Left lobe of liver (tissue), 2 donors: ENCODE measurements at places on chromosomes 1 and 21. TPM values are rescaled to one million over a fixed set of nuclear protein-coding genes. Genes with fewer than 3 reads are reported as not detected.

- peak; percentile 56 for DNase-seq
These were observed 780 bp downstream of the HIVEP3 start for GRCh38 chr1:41917835-41918449.

DNA sequence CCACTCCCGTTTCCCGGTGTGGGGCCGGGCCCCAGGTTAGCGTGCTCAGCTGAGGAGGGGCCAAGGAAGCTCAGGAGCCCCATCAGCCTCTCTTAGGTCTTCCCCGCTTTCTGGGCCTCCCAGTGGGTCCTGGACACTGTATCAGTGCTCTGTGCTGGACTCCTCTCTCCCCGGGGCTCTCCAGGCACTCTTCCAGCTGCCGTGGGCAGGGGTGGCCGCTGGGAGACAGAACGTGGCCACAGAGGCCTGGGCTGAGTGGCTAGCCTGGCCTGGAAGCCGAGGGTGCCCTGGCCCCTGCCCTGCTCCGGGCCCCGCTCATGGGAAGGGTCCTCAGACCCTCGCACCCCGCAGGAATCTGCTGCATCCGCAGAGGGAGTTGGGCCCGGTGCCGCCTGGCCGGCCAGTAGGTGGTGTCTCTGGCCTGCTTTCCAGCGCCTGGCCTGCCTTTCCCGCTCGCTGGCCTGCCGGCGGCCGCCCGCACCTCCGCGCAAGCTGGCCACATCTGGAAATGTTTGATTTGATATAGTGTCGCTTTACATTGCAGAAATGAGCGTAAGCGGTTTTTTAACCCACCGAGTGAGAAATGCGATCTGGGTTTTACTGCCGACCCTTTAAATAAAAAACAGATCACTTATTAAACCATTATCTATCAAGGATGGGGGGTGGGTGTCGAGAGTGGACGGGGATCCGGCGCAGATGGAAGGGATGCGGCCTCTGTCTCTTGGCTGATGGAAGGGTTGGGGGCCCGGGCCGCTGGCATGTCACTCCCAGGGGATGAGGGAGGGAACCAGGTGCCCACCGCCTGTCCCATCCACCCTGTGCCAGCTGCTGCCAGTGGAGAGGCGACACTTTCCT, 74.4 kb upstream of the TTC34 start:
- no peak for DNase-seq

- no peak for DNase-seq
These were observed 21.5 kb downstream of the EPHB2 start for GRCh38 chr1:22731924-22732720.

- no peak for DNase-seq
These were observed 32.5 kb upstream of the LMO4 start for GRCh38 chr1:87296206-87296605.

DNA sequence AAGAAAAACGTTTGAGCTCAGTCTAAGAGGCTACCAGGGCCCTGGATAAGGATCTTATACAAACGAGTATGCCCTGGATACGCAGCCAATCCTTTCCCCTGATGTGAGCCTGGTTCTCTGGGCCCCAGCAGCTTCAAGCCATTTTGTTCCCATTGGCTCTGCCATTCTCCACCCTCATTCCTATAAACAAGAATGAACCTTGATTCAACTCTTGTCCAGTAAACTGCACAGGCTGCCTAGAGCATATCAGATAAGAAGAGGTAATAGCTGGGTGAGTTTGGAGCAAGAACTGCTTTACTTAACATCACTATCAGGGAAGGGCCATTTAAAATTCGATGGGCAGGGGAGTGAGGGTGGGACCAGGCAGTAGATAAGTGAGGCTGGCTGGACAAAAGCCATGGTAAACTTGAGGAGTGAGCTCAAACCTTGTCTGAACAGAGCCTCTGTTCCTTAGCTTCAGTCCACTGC, 11.3 kb downstream of the BTG2 start:
- DNase-seq = no peak

GRCh38 chr21:25573409-25574206, 33.7 kb downstream of the MRPL39 start:
- no peak for DNase-seq

DNA sequence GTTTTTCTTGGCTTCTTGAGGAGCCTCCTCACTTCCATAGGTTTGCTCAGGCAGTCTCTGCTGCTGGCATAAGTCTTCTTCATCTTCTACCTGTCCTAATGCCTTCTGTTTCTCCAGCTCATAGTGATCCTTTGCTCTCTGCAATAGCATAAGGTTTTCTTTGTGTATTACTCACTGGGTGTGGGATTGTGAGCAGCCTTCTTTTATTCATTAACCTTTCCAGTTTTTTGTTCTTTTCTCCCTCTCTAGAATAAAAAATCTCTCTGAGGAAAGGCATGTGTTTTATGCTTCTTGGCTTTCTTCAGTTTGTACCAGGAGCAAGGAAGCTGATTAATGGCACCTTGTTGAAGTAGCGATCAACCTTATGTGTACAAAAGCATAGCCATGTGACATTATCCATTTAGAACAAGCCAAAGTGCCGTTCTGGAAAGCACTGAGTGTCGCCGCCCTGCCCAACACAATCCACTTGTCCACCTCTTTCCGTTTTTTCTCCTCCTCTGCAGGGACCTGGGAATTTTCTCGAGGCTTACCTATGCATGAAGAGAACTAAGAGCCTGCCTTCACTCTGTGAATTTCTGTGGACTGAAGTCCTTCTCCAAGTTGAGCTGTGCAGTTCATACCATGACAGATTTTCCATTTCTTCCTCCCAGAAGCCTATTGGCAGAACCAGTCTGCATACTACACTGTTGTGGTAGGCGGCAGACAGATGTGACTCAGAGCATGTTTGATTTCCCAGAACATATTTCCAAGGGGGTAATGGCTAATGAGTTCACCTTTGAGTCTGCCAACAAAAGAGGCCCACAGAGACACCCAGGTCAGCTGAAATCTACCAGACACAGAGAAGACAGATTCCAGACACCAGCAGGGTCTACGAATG, 39.0 kb downstream of the DPT start:
- DNase-seq = no peak

GRCh38 chr1:180854456-180854855, 58.2 kb upstream of the KIAA1614 start:
- no peak for DNase-seq

GRCh38 chr21:22585558-22585957, 1587.3 kb downstream of the NCAM2 start:
- no peak for DNase-seq

DNA sequence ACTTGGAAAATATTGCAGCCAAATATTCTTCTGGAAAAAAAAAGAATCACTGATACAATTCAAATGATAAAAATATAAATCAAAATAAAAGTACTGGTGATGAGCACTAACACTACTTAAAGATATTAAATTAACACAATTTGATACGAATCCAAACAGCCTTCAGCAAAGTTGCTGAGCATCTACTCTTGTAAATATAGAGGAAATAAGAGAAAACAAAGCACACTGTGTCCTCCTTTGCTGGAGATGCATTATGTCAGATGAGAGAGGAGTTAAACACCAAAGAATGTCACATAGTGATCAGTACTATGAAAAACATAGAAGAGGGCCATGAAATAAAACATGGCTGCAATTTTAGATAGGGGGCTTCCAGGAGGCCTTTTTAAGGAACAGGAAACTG, 177.4 kb upstream of the RNPC3 start:
- no peak for DNase-seq

DNA sequence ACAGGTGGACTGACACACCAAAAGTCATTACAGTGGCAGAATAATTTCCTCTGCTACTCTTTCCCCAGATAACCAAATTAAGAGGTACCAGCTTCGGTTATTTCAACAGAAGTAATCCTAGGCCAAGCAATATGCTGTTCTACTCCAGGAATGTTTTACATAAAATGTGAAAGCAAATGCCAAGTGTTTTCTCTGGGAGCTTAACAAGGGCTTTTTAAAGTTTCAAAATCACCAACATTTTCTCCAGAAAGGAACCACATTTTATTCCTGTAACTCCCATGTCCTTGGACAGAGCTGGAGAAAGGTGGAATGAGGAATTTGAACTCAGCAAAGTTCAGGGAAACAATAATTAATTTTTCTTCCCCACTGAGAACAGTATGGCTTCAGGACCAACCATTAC, 27.2 kb downstream of the CNN3 start:
- no peak for DNase-seq

DNA sequence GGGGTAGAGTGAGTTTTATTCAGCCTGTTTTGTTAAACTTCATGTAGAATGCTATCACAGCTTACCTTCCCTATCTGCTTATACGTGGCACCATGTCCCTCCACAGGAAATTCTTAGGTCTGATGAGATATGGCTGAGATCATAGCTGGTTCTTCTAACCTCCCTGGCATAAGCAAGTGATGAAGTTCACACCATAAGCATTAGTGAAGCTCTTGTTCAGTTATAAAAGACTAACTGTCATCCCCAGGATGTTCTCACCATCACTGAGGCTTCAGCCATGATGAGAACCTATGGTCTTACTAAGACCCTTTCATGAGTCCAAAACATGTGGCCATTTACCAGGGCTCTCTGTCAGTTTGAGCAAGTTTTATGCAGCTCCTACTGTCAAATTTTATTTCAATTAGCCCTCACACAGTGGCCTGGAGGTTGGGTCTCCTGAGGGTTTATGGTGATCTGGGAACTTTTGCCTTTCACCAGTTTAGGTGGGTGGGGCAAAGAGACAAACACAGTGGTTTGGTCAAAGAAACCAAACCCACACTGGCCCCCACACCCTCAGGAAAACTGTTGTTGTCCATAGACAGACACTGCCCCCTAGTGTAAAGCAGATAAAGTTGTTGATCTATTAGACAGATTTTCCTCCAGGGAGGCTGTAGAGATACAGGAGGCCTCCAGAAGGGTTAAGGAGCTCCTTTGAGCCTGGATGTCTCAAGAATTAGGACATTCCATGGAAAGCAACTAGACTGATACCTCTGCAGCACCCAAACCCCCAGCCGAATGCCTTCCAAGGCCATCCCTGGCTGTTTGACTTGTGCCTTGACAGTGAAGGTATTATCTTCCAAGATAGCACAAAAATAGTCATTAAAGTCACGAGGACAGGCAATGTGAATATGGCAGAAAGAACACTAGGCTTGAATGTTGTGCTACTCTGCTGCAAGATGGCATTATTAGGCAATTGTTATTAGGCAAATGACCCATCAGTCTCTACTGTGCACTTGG, 5.0 kb downstream of the SLC22A15 start:
- no peak for DNase-seq

DNA sequence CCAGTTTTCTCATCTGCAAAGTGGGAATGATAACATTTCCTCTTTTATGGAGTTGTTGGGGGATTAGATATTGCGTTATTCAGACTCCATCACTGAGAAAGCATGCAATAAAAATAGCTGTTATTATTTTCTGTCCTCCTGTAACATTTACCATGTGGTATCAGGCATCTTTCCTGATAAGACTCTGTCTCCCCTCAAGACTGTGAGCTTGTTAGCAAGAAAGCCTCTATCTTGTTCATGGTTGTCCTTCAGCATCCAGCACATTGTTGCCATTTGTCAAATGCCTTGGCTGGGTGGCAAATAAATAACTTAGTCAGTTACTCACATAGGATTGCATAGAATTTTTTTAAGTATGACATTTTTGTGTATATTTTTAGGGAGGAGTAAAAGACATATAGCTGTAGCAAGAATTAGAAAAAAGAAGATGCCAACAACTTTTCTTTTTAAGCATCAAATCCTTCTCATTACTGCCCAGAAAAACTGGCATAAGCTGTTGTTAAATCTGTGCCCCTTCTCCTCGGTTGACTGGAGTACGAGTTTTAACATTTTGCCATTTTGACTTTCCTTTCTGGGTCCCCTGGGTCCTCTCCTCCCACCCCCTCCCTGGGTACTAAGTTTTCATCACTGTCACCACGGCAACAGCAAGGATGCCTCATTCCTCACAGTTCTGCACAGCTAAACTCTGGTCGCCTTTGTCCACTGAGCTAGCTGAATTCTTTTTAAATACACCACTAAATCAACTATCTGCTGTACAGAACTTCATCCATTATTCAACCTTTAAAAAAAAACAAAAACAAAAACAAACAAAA, 1.0 kb upstream of the JAM2 start:
- DNase-seq = no peak

- no peak for DNase-seq
These were observed 20.7 kb upstream of the GNG4 start for GRCh38 chr1:235670157-235670776.

DNA sequence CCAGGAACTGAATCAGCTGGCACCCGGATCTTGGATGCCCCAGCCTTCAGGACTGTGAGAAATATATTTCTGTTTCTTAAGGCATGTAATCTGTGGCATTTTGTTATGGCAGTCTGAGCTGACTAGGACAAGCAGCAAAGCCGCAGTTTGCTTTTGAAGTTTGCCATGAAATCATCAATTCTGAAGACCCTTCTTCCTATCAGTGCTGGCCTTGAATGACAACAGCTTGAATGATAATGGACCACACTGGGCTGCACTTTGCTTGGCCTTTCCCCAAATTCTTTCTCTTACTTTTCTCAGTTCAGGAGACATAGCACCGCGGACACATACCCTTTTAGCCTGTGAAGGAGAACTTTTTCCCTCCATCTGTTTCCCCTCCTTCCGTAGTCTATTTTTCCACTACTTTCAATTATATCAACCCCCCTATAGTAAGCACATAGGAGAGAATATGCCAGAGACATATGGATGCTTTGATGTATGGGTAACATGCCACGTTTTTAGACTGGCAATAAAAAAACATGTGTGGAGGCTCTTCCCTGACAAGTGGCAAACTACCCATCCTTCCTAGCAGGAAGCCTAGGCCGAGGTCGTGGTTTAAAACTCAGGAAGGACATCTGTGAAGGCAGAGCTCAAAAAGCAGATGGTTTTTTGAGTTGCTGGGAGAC, 42.9 kb downstream of the HLX start:
- no peak for DNase-seq

GRCh38 chr1:43451157-43451591, 2.6 kb downstream of the HYI start:
- no peak for DNase-seq

DNA sequence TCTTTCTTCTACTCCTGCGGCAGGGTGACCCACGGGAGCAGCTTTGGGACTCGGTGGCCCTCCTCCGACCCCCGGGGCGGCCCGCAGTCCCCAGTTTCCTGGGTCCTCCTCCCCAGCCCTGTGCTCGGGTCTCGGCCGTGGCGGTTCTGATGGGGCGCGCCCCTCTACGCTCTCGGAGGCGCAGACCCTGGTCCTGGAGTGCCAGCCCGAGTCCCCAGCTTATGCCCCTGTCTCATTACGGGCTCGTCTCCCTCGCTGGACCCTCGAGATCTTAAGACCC, 430 bp downstream of the BTG2 start:
- no peak for DNase-seq

The CFHR2 gene
- total RNA-seq = 295 TPM

The AMPD1 gene
- total RNA-seq = not detected

The BROX gene
- 12.8 TPM for total RNA-seq

The GBP2 gene
- total RNA-seq = 7.8 TPM

The UBXN10 gene
- 1.3 TPM for total RNA-seq

The MTARC1 gene
- 77.4 TPM for total RNA-seq

The FMOD gene
- 1.7 TPM for total RNA-seq

The RHD gene
- 0.18 TPM for total RNA-seq

The RAB3B gene
- total RNA-seq = 0.15 TPM

The SLC9C2 gene
- total RNA-seq = not detected

The FCRLA gene
- total RNA-seq = not detected
